PC-3 (cell line): ENCODE measurements at places on chromosomes 5 and 9. TPM values are rescaled to one million over a fixed set of nuclear protein-coding genes. Genes with fewer than 3 reads are reported as not detected.
A peak's percentile ranks its signal among the peaks of the same experiment; 100 is the strongest.

DNA sequence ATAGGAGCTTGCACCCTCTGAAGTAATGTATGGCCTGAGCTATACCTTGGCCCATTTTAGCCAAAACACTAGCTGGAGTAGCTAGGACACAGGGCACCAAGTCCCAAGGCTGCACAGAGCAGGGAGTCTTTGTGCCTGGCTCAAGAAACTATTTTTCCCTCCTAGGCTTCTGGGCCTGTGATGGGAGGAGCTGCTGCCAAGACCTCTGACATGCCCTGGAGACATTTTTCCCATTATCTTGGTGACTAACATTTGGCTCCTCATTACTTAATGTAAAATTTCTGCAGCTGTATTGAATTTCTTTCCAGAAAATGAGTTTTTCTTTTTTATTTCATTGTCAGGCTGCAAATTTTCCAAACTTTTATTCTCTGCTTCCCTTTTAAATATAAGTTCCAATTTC lies 1099.2 kb downstream of the CDH18 start:
- peak; percentile 20 for DNase-seq

- DNase-seq = no peak
Measured at GRCh38 chr5:169080448-169080911, 220.5 kb downstream of the SLIT3 start.

DNA sequence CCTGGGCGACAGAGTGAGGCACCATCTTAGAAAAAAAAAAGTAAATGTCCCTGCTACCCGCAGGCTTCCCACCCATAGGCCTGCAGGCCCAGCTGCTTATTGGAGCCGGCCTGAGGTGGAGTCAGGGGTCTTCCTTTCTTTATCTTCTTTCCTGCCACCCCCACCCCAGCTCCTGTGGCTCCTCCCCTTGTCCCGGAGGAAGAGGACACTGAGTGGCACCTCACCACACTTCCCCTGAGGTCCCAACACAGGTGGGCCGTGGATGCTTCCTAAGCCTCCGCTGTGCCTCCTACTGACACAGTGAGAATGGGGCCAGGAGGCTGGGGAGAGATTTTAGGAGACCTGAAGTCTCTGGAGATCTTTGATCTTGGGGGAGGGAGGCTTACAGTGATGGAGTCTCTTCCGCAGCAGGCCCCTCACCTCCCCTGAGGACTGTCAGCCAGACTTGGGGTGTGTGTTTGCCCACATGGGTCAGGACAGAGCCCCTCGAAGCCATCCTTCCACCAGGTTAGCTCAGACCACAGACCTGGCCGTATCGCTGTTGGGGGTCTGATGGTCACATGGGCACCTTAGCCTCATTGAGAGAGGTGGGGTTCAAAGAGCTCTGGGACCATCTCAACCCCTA lies 135.4 kb upstream of the IER5L start:
- no peak for DNase-seq

The DDX4 gene
- total RNA-seq = not detected in 2 replicates

The SOWAHA gene
- total RNA-seq = 0.04 TPM in 1 of 2 replicates, not detected in the other

The LCP2 gene
- not detected in 2 replicates for total RNA-seq

GRCh38 chr5:36815871-36816270 lies 60.7 kb upstream of the NIPBL start:
- DNase-seq = no peak

The PCDHA4 gene
- 1.5 and 1.6 TPM in 2 replicates for total RNA-seq

The NLN gene
- 7.9 and 13.6 TPM in 2 replicates for total RNA-seq

The PHF24 gene
- not detected in 2 replicates for total RNA-seq

DNA sequence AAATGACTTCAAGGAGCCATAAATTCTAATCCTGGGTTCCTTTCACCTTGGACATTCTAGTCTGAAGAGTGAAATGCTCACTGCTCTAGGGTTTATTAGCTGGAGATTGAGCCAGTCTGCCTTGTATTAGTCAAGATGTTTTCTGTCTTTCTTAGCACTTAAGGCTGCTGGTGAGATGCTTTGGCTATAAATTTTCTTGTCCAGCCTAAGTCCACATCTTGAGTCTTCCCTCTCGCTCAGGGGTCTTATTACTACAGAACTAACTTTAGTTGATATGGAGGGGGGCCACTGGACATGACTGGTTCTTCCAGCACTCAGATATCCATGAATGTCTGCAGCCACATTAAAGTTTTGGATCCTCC lies 316.4 kb downstream of the ARHGAP26 start:
- no peak for DNase-seq

- no peak for DNase-seq
Measured at GRCh38 chr5:15132816-15133405, 261.3 kb upstream of the ANKH start.

DNA sequence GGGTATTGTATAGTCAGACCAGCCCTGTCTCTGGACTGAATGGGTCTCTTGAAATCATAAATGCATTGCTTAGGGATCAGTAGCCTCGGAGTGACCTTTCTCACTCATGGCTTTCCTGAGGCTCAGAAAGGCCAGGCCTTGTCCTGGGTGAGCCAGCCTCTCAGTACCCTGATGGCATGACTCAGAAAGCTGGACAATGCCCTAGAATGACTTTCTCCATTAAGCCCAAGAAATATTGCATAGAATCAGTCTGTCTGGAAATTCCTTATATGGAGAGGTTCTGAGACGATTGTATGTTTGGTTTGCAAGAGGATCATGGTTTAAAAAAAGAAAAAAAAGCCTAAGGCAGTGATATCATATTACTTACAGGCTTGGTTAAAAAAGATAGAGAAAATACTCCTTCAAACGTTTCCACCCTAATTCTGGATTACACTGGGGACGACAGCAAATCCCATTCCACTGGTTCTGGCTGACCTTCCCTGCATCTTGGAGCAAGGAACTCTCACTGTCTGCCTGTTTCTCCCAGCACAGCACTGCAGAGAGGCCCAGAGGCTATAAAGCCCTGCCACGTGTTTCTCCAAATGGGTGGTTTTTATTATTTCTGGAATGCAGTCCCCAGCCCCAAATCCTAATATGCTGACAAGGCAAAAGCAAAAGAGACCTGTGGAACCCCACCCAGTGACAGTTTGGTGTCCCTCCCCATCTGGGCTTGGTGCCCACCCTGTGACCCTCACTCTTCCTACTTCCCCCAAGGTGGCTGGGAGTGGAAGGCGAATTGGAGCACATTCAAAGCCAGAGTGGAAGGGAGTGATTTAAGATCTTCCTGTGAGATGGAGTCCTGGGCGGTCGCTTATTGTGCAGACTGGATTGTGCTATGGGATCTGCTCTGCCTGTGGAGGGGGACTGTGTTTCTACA lies 34.4 kb downstream of the MAP1B start:
- DNase-seq = peak; percentile 78

GRCh38 chr5:111511831-111512374 lies 432 bp downstream of the STARD4 start:
- DNase-seq = peak; percentile 44

- peak; percentile 72 for DNase-seq
Measured at GRCh38 chr5:138077064-138077696, 6.7 kb upstream of the WNT8A start.

DNA sequence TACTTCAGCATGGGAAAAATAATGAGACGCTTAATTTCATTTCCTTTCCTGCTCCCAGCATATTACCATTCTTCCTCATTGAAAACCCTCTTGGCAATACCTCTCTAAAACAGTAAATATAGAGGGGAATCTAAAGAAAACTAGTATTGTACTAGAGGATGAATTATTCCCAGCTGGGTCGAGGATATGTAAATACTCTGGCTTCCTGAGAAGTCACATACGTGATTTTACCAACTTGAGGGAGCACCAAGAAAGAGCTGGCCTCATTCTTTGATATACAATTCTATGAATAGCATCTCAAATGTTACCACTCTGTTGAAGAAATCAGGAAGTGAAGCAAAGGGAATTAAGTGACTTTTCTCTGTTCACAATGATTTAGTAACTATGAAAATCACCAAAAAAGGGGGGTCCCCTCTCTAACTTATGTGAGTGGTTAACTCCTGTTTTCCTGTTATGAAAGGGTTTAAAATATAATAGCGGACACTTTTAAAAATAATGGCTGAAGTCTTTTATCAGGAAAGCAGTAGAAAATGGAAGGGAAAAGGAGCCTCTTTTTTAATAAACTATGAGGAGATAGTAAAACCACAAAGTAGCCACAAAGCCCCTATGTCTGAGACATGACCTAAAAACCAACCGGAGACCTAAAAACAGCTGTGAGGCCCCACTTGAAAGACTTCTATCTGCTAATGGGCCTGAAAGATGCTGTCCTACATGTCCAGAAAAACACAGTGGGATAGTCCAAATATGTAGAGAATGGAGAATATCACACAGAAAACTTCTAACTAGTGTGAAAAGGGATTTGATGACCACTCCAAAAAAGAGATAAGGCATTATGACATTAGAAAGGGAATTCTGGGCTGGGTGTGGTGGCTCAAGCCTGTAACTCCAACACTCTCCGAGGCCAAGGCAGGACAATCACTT lies 42.6 kb downstream of the LPAR1 start:
- DNase-seq = no peak

The RICTOR gene
- 24.5 and 28.1 TPM in 2 replicates for total RNA-seq
